T-helper 9 cell (primary cell): ENCODE measurements at places on chromosomes 1 and 21.

DNA sequence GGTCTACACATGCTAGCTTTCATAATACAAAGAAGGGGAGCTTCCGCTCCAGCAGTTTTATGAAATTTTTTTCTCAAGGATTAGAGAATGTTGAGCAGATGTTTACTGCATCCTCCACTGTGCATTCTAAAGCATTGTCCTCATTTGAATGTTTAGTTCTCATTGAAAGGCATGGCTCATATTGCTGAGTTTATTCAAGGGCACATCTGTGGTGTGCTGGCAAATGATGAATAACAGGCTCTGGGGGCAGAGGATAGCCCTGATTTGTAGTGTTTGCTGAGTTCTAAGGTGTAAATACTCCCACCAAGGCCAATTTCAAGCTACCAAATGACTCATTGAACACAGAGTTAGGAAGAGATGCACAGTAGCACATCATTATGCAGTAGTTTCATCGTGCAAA is 303.2 kb upstream of the FAM78B start:
- no peak for DNase-seq

GRCh38 chr21:23887725-23888306 is 1719.5 kb downstream of the MRPL39 start:
- peak; percentile 6 for DNase-seq

GRCh38 chr1:64038965-64039364 is 164.5 kb upstream of the UBE2U start:
- no peak for DNase-seq

DNA sequence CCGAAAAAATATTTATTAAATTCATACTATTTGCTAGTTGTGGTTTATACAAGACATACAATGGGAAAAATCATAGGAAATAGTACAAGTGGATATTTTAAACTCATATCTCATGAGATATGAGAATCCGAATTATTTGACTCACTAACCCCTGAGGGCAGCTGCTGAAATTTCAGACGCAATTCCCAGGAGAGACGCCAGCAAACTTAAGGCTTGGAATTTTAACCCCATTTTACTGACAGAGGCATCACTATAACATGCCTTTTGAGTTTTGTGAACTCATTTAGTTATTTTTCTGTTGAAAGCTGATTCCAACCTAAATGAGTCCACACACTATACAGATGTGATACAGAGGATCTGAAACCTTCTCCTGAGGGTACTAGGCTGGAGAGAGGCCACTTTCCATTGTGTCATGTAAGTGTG is 5.9 kb upstream of the MROH9 start:
- DNase-seq, result no peak

DNA sequence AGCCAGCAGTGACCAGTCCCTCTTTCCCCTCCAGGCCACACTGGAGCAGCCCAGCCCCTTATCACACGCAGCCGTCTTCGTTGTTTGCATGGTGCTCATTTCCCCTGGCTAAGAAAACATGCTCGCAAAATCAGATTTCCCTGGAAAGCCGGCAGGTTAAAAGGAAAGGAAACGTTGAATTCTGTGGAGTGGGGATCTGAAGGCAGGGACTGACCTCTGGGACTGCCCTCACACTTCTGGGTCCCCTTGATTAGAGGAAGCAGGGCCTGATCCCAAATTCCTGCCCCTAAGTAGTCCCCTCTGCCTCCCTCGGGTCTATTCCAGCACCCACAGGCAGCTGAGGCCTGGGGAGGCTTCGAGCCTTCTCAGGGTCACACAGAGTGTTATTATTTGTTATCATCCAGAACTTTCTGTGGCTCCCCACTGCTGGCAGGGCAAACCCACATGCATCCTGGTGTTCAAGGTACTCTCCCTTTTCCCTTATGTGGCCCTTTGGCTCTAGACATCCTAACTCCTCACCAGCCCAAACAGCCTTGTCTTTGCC is 125.2 kb upstream of the ZBTB40 start:
- no peak for DNase-seq

DNA sequence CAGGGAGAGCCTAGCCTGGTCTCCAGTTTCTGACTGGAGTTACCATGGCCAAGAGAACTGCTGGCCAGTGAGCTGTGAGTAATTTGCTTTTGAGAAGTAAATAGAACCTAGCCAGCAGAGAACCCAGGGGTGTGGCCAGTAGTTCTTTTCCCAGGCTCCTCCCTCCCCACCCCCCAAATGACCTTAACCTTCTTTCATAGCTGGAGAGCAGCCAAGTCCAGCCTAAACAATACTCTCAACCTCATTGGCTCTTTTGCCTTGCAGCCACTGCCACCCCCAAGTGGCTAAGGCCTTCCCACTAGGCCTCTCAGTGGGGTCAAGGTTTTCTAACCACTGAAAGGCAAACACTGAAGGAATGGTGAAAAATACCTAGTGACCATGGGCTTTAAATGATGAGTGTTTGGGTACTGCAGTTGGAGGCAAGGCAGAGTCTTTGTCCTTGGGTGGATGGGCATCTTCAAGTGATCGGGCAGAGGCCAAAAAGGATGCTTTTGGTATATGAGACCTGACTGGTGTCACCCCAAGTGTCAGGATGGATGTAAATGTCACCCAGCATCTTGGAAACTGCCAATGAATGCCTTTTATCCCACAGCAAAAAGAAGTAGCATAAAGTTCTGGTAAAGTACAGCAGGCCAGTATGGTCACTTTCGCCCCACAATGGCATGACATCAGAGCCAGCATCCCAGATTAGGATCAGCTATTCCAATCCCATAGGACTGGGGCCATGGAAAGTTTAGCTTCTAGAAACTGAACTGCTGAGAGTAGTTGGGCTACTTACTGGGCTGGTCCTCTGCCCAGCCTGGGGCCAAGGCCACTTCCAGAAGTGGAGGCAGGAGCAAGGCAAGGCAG is 3.5 kb upstream of the PIGV start:
- no peak for DNase-seq

GRCh38 chr1:61183471-61184039 is 101.2 kb downstream of the NFIA start:
- no peak for DNase-seq

- DNase-seq, result no peak
Measured at GRCh38 chr1:161359291-161359690, 8.4 kb downstream of the CFAP126 start.

- no peak for DNase-seq
Measured at GRCh38 chr21:37263827-37264600, 3.1 kb downstream of the VPS26C start.

GRCh38 chr1:227298512-227299240 is 19.6 kb downstream of the CDC42BPA start:
- DNase-seq, result no peak

DNA sequence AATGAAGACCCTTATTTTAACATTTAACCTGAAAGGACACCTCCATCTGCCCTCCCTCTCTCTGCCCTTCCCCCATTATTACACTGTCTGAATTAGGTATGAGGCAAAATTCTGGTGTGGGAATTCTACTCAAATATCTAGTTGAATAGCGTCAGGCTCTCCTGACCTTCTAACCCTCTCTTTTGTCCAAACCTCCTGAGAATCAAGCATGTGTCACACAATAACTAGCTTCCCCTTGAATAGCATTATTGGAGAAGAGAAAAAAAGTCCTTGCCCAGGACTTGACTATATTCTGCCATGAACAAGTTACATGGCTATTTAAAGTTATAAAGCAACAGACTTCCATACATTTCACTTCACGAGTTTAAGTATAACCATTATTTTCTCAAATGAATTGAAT is 35.5 kb downstream of the USH2A start:
- no peak for DNase-seq

DNA sequence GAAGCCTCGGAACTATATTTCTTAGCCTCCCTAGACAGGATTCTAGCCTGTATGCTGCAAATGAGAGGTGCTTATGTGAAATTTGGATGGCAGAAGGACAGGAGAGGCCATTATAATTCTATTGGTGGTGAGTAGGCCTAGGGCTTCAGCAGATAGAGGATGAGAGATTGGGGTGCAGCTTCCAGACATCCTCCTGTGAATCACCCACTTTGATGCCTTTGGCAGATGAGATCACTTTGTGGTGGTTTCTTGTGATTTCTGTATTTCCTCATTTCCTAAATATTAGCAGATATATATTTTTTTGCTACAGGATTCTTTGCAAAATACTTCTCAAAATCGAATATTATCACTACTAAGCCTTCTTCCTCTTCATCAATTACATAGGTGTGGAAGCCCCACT is 37.3 kb downstream of the MFSD2A start:
- DNase-seq, result no peak

GRCh38 chr1:87880098-87880760 is 551.5 kb downstream of the LMO4 start:
- no peak for DNase-seq

GRCh38 chr1:38038861-38039260 is 7.7 kb downstream of the POU3F1 start:
- DNase-seq, result no peak
